Cardiac fibroblast (primary cell): ENCODE measurements at places on chromosomes 13 and 19.

- DNase-seq = no peak
These were observed 131.3 kb downstream of the LACC1 start for GRCh38 chr13:44011036-44011435.

GRCh38 chr13:59570204-59570603 is 593.5 kb downstream of the DIAPH3 start:
- DNase-seq = no peak

- DNase-seq = no peak
These were observed 942.2 kb upstream of the MIR17HG start for GRCh38 chr13:90405301-90405700.

- DNase-seq = no peak
These were observed 284.7 kb downstream of the TSHZ3 start for GRCh38 chr19:31064491-31064890.

DNA sequence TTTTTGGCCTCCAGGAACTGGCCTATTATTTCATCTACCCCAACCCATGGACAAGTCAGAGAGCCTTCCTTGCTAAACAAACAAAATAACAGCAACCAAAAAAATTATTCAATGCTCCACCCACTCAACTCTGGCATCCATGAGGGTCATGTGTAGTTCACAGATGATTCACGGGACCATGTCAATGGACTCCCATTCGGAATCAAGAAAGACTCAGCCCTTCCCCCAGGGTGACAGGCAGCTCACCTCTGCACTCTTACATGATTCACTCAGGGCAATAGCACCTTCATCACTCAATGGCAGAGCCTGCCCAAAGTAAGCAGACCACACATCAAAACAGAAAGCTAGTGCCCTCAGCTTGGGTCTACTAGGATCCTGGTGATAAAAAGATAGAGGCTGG is 14.3 kb upstream of the SCEL start:
- no peak for DNase-seq

DNA sequence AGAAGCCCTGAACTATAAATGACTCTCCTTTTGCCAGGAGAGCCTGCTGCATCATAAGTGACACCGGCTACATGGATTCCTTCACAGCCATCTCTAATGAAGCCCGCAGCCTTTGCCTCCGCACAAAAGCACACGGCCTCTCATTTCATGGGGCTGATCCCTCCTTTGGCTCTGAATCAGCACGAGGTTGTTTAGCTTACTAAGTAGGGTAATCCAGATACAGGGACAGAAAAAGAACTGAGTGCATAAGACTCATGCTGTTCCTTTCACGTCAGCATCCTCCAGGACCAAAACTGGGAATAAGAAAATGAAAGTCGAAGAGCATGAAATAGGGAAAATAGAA is 136.3 kb downstream of the DCT start:
- DNase-seq = no peak

DNA sequence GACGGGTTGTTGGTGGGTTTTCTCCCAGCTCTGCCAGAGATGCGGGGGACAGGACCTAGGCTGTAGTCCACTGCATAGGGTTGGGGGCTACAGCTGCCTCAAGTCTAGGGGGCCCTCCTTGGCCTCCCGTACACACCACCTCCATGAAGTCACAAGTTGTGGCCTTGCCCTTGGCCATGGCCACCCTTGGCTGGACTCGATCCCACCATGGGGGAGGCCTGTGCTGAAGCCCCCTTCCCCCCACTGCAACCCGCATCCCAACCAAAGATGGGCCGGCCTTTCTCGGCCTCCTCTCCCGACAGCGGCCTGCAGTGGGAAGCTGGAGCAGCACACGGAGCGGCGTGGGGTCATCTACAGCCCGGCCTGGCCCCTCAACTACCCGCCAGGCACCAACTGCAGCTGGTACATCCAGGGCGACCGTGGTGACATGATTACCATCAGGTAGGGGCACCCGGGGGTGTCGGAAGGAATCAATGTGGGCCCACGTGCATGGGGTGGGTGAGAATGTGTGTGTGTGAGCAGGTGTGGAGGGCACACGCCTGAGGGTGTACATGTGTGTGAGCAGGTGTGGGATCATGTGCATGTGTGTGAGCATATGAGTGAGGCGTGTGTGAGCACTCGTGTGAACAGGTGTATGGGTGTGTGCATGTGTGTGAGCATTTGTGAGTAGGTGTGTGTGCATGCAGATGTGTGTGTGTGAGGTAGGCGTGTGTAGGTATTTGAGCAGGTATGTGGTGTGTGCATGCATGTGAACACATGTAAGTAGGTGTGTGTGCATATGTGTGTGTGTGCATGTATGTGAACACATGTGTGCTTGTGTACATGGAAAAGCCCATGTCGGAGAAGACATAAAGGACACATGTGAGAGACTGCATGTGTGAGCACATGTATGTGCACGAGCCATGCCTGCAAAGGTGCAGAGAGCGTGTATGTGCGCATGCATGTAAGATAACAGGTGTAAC is 8.7 kb downstream of the LRP3 start:
- no peak for DNase-seq

- DNase-seq = no peak
These were observed 14.1 kb downstream of the BRD4 start for GRCh38 chr19:15318241-15318691.

DNA sequence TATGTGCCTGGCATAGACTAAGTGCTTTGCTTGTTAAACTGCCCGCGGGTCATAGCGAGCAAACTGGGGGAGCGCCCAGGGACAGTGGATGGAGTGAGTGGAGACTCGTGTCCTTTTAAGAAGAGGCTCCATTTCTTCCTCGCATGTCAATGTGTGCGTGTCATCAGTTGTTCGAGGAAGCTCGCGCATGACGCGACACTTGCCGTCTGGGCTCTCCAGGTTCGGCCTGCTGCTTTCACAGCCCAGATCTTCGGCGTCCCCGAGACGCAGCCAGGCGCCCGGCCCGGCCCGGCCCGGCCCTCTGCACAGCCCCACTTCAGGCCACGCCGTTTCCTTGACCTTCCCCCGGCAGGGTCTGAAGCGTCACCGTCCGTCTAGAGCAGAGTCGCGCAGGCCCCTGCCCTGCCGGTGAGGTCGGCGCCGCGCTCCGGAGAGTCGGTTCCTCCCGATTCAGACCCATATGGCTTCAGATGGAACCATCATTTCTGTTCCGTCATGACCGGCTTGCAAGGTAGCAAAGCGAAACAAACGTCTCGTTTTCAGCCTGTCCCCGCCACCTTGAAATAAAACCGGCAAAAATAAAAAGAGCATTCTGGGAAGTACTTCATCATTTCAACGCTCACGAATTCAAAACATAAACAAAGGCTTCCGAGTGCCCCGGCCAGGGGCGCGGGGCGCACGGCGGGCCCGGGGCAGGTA is 599 bp upstream of the ARHGEF7 start:
- DNase-seq = peak; percentile 15

DNA sequence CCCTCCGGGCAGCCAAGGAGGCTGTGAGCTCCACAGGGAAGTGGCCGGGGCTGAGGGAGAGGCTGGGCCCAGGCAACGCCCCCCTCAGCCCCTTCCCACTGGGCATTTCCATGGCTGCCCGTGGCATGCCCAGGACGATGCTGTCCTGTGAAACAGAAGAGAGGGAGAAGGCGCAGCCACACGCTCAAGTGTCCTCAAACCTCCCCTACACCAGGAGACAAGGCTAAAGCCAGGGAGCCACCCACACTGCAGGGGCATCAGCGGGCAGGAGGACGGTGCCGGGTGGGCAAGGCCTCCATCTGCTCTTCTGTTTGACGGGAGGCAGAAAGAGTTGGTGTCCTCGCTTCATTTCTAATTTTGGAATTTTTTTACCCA is 14.2 kb upstream of the PROZ start:
- DNase-seq = no peak

DNA sequence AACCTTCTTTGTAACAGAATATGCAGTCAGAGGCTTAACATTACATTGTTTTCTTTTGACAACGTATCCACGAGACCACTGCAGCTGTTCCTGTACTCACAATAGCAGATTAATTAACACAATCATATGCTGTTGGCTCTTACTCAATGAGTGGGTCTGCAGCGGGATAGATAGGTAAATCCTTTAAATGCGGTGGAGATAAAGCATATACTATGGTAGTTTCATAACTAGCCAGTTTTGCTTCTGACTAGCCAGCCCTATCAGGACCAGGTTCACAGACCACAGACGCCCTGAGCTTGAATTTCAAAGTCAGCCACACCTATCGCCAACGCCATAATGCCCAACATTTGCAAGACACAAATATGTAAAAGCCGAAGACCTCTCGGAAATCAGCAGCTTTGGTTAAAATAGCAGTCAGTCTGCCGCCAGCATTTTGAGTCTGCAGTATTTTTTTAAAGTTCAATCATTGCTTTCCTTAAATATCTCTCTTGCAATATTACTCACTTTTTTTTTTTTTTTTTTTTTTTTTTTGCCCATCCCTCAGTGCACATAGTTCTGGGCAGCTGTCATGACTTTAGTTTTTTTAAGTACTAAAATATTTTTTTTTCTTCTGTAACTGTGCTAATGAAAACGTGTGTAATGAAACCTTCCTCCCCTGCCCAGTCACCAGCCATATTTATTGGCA is 120.5 kb downstream of the ZNF536 start:
- DNase-seq = no peak

DNA sequence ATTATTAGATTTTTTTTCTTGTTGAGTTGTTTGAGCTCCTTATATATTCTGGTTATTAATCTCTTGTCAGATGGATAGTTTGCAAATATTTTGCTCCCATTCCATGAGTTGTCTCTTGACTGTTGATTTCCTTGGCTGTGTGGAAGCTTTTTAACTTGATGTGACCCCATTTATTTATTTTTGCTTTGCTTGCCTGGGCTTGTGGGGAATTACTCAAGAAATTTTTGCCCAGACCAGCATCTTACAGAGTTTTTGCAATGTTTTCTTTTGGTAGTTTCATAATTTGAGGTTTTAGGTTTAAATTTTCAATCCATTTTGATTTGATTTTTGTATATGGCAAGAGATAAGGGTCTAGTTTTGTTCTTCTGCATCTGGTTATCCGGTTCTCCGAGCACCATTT is 124.7 kb downstream of the PCCA start:
- peak; percentile 51 for DNase-seq

DNA sequence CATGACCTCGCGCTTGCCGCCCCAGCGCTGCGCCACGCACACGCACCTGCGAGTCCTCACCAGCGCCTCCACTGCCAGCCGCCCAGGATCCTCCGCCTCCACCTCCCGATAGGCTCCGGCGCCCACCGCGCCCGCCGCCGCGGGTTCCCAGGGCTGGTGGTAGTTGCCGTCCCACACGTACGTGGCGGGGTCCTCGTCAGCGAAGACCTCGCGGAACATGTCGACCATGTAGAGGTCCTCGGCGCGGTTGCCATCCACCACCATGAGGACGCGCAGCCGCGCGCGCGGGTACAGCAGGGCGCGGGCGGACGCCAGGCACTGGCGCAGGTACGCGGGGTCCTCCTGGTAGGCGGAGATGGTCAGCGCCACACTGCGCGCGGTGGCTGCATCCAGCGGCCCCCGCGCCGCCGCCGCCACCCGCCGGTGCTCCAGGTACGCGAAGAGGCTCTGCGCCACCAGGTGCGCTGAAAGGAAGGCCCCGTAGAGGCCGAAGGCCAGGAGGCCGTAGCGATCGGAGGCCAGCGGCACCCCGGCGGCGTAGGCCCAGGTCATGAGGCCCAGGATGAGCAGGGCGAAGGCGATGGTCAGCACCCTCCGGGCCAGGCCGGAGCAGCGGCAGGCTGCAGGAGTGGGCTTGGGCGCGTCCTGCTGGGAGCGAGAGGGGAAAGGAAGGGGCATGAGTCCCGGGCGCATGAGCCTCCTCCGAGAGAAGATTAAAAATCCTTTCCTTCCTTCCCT is 4.4 kb downstream of the HAS1 start:
- no peak for DNase-seq
